ENCODE measurements at places on chromosomes 7 and 10.

GRCh38 chr7:155715111-155715805, 70.8 kb downstream of the RBM33 start:
- DNase-seq: no peak

GRCh38 chr7:84677117-84677732, 482.6 kb upstream of the SEMA3A start:
- no peak for DNase-seq

DNA sequence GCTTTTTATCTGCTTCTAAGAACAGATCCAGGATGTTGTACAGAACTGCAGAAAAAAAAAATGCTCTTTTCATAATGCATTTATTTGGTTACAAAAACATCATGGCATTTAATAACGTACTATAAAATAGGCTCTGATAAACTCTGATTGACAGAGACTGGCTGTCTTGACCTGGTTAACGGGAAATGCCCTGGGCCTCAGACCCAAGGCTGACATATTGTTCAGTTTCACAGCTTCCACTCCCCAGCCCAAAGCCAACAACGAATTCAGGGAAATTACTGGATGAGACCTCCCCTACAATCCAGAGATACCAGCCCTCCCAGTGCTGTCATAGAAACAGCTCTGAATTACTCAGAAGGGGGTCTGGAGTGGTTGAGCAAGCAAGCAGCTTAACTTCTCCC, 260.1 kb downstream of the CREB5 start:
- DNase-seq: no peak

- DNase-seq: no peak
Measured at GRCh38 chr7:99079104-99079503, 64.8 kb downstream of the SMURF1 start.

DNA sequence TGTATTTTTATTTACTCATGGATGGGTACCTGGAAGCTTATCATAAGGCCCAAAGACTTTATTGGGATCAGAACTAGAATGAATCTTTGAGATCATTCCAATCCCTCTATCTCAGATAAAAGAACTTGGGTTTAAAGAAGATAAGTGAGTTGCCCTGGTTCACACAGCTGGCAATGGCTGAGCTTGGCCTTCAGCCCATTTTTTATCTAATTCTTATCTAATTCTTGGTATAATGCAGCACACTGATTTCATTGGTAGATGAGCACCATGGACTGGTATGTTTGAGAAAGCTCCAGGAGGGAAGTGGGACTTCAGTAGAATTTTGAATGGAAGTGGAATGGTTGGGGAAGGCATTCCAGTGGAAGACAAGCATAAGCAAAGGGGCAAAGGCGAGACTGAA, 558.9 kb downstream of the REEP3 start:
- DNase-seq: no peak

GRCh38 chr10:77430530-77430929, 207.1 kb downstream of the KCNMA1 start:
- no peak for DNase-seq

DNA sequence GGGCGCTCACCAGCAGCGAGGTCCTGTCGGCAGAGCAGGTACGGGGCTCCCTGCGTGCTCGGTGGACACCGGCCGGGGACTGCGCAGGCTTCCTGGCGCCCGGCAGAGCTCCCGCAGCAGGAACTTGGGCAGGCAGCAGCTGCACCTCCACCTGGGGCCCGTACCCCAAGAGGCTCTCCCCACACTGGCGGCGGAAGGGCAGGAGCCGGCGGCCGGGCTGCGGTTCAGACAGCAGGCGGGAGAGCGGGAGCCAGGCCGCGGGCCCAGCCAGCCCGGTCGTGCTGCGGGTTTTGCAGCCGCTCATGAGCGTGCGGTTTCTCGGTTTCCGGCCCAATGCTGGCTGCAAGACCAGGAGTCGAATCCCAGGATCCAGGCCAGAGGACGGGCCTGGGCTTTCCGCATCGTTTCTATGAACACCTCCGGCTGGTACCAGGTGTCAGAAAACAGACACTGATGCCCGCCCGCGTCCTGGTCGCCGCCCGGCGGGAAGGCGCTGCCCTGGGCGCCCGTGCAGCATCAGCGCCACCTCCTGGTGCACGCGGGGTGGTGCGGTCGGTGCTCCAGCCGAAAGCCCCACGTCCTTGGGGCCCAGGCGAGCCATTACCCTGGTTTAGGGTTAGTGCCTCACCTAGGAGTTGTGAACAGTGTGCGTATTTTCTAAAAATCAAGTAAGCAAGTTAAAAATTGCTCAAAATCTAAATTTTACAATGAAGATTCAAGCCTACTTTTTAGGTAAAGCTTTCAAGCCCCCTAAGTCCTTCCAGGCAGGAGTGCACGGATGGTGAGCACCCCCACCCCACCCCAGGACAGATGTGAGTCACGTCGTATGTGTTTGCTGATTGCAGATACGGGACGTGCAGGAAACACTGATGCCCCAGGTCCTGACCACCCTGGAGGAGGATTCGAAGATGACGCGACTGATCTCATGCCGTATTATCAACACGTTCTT, 47.4 kb upstream of the PRKAR1B start:
- peak; percentile 48 for DNase-seq

DNA sequence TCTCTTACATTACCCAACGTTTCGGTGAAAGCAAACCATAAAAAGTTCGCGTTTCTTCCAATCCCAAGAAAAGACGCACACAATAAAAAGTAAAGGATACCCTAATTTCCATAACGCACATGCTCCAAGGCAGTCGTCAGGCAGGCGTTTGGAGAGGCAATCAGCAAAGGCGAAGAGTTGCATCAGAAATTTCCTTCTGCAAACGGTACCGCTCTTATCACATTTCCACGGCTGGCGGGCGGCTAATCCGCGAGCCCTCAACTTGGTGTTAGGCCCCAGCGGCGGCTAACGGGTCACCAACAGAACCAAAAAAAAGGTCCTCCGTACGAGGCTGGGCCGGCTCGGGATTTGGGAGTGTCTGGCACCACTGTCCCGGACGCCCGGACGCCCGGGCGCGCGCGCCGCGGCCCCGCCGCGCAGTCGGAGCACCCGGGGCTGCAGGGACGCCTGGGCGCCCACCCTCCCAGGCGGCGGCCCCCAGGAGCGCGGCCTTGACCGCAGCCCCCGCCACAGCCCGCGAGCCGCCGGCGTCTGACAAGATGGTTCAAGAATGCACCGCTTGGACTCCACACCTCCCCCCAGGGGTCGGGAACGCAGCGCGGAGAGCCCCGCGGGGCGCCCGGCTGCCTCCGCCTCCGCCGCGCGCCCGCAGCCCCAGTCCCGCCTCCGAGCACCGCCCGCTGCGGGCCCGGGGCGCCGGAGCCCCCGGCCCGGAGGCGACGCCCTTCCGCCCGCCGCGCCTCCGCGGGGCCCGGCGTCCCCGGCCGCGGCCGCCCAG, 9.8 kb upstream of the GRB10 start:
- no peak for DNase-seq

DNA sequence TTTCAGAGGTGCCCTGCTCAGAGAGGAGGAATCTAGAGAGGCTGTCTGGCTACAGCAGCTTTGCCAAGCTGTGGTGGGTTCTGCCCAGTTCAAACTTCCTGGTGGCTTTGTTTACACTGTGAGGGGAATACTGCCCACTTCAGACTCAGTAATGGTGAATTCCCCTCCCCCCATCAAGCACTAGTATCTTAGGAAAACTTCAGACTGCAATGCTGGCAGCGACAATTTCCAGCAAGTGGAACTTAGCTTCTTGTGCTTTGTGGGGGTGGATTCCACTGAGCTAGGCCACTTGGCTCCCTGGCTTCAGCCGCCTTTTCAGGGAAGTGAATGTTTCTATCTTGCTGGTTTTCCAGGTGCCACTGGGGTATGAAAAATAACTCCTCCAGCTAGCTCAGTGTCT, 42.8 kb downstream of the CYP2C8 start:
- DNase-seq: no peak

DNA sequence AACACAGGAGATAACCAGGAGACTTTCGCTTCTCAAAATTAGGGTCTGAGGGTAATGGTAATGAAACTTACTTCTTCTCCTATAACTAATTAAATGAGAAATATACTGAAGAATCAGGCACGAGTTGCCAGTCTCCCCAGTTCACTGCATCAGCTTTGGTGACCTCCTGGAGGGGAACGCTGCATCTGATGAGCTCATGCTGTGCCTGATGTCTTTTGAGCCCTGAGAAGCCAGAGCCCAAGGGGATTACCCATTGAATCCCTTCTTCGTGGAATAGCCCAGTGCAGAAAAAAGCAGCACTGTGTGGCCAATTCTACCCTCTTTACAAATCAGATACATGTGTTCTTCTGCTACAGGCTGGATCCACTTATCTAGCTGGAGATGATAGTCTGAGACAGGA, 45.1 kb downstream of the CYP2C9 start:
- no peak for DNase-seq

- peak; percentile 53 for DNase-seq
Measured at GRCh38 chr10:72248468-72249151, 25.1 kb upstream of the DDIT4 start.

GRCh38 chr7:80420876-80421275, 91.0 kb downstream of the GNAT3 start:
- DNase-seq: no peak

DNA sequence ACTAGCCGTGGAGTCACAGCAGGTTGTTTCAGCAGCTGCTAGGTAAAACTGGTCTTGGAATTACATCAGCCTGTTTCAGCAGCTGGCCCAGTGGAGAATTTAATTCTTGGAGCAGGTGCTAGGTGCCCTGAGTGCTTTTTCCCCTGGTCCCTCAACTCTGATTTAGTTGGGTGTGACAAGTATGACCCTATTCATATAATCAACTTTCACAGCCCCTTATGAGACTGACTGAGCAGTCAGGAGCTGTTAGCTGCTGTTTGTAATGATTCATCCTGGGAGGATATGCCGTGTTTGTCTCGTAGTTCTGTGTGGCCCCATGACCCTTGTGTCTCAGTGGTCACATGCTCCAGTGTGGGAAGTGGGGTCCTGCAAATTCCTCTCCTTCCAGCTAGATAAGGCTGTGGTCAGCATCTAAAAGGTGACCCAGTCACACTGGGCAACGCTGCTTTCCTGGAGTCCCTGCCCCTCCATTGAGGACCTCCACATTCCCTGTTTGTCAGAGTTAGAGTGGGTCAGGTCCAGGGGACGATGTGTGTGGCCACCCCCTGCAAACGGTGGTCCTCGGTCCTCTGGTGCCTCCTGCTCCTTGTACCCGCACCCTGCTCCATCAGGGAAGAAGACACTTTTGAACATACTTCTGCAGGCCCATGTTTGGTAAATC, 28.3 kb downstream of the TBATA start:
- no peak for DNase-seq

DNA sequence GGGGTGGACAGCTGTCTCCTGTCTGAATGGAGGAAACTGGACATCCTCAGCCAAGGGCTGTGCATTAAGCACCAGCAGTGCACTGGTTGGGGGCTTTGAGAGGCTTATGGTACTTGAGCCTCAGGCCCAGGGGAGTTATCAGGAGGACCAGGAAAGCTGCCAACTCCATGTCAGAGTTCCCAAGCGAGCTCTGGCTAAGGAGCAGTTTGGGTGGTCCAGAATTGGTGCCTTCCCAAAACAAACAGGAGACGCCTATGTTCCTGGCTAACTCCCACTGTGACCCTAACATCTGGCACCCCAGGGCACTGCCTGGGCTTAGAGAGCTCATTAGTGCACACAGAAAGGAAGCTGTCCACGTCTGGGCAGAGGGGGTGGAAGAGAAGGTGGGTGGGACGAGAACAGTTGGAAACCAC, 408.6 kb upstream of the NPVF start:
- DNase-seq: no peak

- peak; percentile 5 for DNase-seq
Measured at GRCh38 chr10:102796407-102797176, 40.6 kb downstream of the CYP17A1 start.

- DNase-seq: no peak
Measured at GRCh38 chr10:121796342-121796741, 131.5 kb downstream of the ATE1 start.

- peak; percentile 70 for DNase-seq
Measured at GRCh38 chr10:6052247-6053221, 9.6 kb downstream of the IL2RA start.

- DNase-seq: no peak
Measured at GRCh38 chr7:155373359-155374273, 75.9 kb downstream of the INSIG1 start.

GRCh38 chr10:48306870-48307710, 613 bp downstream of the MAPK8 start:
- peak; percentile 70 for DNase-seq

GRCh38 chr10:47043928-47044538, 132.8 kb downstream of the PTPN20 start:
- no peak for DNase-seq

- no peak for DNase-seq
Measured at GRCh38 chr7:47329320-47329926, 252.5 kb downstream of the TNS3 start.

GRCh38 chr10:31147210-31147608, 115.5 kb upstream of the ZNF438 start:
- no peak for DNase-seq

DNA sequence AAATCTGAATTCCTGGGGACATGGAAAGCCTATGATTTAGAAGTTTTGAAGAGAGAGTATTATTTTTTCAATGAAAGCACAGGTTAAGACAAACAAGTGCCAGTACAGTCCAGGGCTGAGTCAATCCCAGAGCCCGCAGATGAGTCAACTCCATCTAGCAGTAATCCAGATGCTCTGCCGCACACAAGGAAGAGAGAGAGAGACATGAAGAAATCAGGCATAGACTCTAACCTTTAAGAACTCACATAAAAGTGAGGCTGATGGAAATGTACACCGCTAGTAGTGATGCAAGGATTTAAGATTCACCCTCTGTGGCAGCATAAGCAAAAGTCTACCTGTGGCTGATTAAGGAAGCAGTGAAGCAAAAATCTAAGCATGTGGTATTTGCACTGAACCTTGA, 651.5 kb downstream of the TNS3 start:
- no peak for DNase-seq

GRCh38 chr7:112556633-112557032, 75.8 kb downstream of the LSMEM1 start:
- DNase-seq: no peak

DNA sequence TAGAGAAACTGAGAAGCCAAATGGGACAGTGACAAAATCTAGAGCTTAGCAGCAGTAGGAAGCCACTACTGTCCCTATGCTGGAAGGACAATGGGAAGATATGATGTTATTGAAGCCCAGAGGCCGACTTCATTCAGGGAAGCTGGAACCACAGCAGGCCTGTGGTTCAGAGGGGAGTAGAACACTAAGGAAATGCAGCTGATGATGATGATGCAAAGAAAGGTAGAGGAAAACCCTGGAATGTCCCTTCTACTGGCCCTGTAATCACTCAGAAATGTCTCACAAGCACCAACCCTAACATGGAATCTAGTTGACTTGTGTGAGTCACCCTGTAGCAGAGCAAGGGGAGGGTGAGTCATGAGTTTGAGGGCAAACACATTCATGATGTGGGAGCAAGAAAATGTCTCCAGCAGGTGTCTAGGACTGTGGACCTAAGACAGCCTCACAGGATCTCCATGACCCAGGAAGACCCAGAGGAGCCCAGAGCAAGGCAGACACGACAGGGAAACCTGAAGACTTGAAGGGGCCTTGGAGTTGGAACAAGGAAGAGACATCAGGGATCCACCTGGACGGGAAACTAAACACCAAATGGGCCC, 37.0 kb upstream of the LRRC17 start:
- no peak for DNase-seq

- DNase-seq: no peak
Measured at GRCh38 chr7:27210441-27211083, 10.7 kb upstream of the HOXA13 start.

Data from effector CD4-positive, alpha-beta T cell (primary cell).